Inflammatory macrophage treated with lipopolysaccharide for 1 hour (primary cell): ENCODE measurements at places on chromosomes 4 and X.

- DNase-seq = no peak
These were observed 1.8 kb downstream of the SUV39H1 start for GRCh38 chrX:48698306-48698705.

DNA sequence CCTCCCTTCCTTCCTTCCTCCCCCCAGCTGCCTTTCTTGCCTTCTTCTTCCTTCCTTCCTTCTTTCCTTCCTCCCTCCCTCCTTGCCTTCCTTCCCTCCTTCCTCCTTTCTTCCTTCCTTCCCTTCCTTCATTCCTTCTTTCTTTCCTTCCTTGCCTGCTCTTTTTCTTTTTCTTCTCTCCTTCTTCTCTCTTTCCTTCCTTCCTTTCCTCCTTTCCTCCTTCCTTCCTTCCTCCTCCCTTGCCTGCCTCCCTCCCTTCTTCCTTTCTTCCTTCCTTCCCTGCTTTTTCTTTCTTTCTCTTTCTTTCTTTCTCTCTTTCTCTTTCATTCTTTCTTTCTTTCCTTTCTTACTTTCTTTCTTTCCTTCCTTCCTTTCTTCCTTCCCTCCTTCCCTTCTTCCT, 49.1 kb downstream of the STK32B start:
- no peak for DNase-seq

- no peak for DNase-seq
These were observed 199.7 kb downstream of the SLC4A4 start for GRCh38 chr4:71538528-71538927.

- peak; percentile 50 for DNase-seq
These were observed 483.5 kb downstream of the ACTRT1 start for GRCh38 chrX:127568691-127569090.
